ENCODE measurements at places on chromosomes 1 and 21. TPM values are rescaled to one million over a fixed set of nuclear protein-coding genes. Genes with fewer than 3 reads are reported as not detected.

FBXO44 gene
- 15.9 TPM for total RNA-seq

HPDL gene
- total RNA-seq: 6.2 TPM

FCRL1 gene
- total RNA-seq: not detected

PADI1 gene
- not detected for total RNA-seq

CXADR gene
- total RNA-seq: 93.4 TPM

PAQR6 gene
- total RNA-seq: 4.5 TPM

CHIA gene
- 0.28 TPM for total RNA-seq

SHISAL2A gene
- total RNA-seq: 0.47 TPM

HLX gene
- total RNA-seq: 1.4 TPM

LIN28A gene
- total RNA-seq: 0.43 TPM
